ENCODE measurements at places on chromosomes 3 and 15.

GRCh38 chr3:116230431-116231020, 214.8 kb downstream of the LSAMP start:
- H3K27me3 ChIP-seq, result no peaks in the 10 kb centered on the region
- no peak overlapping the region for H3K4me3 ChIP-seq
- no peak overlapping the region for H3K27ac ChIP-seq
- H3K4me1 ChIP-seq, result no peaks in the 10 kb centered on the region
- no peaks in the 10 kb centered on the region for H3K36me3 ChIP-seq

DNA sequence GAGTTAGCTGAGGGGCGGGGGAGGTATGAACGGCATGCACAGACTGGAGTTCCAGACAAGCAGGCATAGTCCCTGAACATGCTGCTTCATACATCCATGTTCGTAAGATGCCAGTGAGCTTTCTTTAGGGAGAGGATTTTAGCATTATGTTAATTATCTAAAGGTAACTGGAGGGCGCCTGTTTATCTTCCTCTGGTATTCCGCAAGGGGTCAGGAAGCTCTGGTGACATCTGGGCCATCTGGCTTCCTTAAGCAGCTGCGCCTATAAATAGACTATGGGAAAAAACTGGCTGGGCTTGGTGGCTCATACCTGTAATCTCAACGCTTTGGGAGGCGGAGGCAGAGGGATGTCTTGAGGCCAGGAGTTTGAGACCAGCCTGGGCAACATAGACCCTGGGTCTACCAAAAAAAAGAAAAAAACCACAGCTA, 1.5 kb upstream of the FBXO22 start:
- H3K4me3 ChIP-seq, result peak overlapping the region; percentile 46
- H3K27ac ChIP-seq, result peak overlapping the region; percentile 36
- peaks cover 30% of the 10 kb centered on the region for H3K36me3 ChIP-seq

DNA sequence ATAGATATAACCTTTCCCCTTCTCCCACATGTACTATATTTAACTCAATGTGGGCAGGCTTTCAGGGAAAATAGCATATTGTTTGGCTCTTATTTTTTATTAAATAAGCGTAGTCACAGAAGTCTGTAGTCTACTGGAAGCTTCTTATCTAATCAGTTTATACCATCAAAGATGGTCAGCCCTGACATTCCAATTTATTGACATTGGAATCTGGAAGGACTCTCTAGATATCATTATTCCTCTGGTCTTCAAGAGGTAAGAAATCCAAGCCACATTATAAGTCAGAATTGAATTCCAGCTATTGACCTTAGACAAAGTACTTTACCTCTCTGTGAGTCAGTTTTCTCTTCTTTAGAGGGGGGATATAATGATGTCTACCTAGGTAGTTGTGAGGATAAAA, 38.5 kb upstream of the SCAANT1 start:
- no peak overlapping the region for H3K27ac ChIP-seq
- peaks cover 4% of the 10 kb centered on the region for H3K4me1 ChIP-seq
- H3K4me3 ChIP-seq, result no peak overlapping the region
- no peaks in the 10 kb centered on the region for H3K27me3 ChIP-seq
- H3K36me3 ChIP-seq, result peaks cover 5% of the 10 kb centered on the region

DNA sequence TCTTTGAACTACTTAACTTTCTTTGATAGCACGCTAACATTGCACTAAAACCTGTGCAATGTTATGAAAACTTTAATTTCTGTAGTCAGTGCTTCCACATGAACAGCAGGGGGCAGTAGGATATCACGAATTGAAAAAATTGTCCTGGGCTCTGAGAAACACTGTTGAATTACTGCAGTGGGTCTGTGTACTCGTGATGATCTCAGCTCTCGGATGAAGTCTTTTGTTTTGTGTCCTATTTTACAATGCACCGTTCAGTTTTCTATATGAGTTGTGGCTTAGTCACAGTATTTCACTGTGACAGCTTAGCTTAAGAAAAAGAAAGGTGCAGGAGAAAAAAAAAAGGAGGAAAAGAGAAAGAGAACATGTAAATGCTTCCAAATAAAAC, 141.3 kb upstream of the CCDC54 start:
- 0 out of 2 replicates have a peak, but pooled peaks cover 5% of the 10 kb centered on the region for H3K36me3 ChIP-seq
- peak; percentile 38 for DNase-seq
- no peak overlapping the region for H3K4me3 ChIP-seq

DNA sequence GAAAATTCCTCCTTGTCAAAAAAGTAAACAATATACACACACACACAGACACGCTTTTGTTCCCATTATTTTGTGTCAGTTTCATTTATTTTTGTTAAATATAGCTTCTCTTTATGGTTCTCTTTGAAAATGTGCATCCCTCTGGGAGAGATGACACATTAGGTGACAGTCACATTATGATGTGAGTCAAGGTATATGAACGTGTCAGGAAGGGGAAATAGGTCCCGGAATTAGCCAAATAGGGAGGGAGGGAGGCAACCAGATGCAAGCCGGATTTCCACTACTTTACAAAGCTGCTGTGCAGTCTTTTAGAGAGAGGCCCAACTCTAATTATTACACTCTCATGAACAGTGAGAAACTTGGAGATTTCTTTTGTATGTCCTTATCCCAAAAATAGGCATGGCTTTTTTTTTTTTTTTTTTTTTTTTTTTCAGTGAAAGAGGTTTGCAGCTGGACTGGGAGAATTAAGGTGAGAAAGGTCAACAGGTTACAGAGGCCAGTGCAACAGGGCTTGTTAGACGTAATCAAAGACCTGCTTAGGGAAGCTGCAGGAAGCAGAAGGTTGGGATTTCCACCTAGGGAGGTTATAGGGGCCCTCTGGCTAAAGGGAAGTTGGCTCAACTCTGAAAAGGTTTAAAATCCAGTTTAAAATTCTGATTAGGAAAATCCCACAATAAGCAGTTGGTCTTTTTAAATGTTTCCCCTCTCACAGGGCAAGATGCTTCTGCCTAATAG, 240.5 kb upstream of the UBE2E1 start:
- no peak overlapping the region for H3K4me3 ChIP-seq
- DNase-seq, result no peak
- no peaks in the 10 kb centered on the region for H3K27me3 ChIP-seq
- H3K36me3 ChIP-seq, result peaks cover 1% of the 10 kb centered on the region

DNA sequence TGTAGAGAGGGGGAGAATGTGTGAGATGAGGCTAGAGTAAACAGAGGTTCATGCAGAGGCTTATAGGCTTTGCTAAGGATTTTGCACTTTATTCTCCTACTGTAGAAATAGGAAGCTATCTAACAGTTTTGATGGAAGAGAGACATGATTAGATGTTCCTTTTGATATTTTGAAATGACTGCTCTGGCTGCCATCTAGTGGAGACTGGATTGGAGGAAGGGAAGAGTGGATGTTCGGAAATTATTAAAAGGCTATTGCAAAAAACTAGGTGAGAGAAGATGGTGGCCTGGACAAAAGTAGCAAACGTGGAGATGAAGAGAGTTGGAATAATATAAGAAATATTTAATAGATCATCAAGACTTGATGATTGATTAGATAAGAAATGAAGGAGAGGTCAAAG, 42.2 kb downstream of the SYN2 start:
- H3K4me3 ChIP-seq, result no peak overlapping the region
- H3K27me3 ChIP-seq, result no peaks in the 10 kb centered on the region
- no peak for DNase-seq

- H3K27me3 ChIP-seq, result no peaks in the 10 kb centered on the region
- H3K27ac ChIP-seq, result no peak overlapping the region
- peaks cover 10% of the 10 kb centered on the region for H3K36me3 ChIP-seq
- H3K4me3 ChIP-seq, result no peak overlapping the region
Measured at GRCh38 chr3:176401211-176401610, 796.1 kb downstream of the TBL1XR1 start.

DNA sequence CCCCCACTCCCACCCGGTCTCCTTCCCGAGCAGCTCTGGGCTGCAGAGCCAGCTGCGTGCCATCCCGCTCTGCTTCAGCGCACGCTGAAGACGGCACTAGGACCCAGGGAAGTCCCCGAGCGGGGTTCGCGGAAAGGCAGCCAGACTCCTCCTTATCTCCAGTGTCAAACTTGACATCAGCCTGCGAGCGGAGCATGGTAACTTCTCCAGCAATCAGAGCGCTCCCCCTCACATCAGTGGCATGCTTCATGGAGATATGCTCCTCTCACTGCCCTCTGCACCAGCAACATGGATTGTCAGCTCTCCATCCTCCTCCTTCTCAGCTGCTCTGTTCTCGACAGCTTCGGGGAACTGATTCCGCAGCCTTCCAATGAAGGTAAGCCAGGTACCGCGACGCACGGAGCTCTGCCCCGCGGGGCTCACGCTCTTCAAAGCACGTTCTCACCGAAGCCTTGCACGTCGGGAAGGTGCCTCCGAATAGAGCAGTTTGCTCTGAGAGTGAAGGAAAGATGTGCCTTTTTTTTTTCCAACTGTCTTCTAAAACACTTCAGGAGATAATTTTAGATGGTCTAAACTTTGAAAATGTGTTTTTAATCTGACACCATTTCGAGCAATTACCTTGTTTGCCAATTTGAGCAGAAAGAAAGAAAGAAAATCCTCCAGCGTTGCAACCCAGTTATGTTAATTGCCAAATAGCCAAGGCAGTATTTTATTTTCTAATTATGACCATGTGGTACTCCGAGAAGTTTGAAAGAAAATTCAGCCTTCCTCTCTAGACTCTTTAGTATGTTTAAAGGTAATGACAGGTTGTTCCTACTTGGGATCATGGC, at the start of gene EPHA3:
EPHA3 (plus strand) TSS at position 161 of the 830 bp plus-strand sequence; CDS start at position 289, 128 bp downstream.
- DNase-seq, result peak; percentile 86
- no peaks in the 10 kb centered on the region for H3K36me3 ChIP-seq
- H3K27ac ChIP-seq, result no peak within 1 kb of the TSS
- H3K27me3 ChIP-seq, result peaks cover 3% of the 10 kb centered on the region
- H3K4me1 ChIP-seq, result no peaks in the 10 kb centered on the region
